ENCODE measurements at places on chromosomes 6 and 20.

GRCh38 chr6:88013015-88013414 lies 34.6 kb upstream of the SPACA1 start:
- no peak for DNase-seq

GRCh38 chr6:32175322-32175710 lies 568 bp downstream of the AGPAT1 start:
- no peak for DNase-seq

DNA sequence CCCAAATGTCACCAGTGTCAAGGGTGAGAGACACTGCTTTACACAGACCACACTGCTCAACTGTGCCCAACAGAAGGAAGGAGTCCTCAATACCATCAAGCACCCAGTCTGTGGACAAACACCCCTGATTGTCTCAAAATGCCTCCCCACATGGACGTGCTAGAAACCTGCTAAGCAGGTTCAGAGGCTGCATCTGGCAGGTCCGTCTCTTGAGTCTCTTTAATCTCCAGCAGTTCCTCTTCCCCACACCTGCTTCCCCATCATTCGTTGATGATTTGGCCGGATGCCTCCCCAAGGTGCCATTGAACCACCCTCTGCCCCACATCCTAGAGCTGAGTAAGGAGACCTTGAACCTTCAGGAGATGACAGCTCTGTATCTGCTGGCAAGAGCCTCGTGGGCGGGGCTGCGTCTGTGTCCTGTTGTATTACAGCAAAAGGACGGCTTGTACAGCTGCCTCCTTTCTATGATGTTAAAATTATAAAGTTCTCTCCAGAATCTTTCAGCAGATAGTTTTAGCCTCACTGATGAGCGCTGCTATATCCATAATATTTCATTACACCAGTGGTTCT lies 179.2 kb downstream of the PREX1 start:
- no peak for DNase-seq

GRCh38 chr20:40050596-40050995 lies 638.4 kb downstream of the MAFB start:
- DNase-seq, result no peak

- DNase-seq, result peak; percentile 50
Measured at GRCh38 chr6:75283907-75284631, 523 bp downstream of the TMEM30A start.

DNA sequence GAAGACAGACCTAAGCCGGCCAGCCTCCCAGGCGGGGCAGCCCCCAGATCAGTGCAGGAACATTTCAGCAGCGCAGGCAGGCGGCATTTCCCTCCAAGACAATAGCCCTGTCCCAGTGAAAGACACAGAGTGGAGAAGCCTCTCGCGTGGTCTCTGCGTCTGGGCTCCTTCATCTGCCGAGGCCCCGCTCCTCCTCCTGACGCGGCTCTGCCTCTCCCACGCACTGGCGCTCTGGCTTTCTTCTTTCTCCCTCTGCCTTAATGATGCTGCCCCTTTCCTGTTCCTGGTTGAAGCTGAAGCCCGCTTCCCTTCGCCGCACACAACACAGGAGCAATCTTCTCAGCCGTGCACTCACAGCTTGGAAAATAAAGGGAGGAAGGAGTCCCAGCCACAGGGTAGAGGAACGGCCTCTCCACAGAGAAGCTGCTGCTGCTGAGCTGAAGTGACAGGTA lies 347.5 kb downstream of the CDH4 start:
- peak; percentile 85 for DNase-seq

DNA sequence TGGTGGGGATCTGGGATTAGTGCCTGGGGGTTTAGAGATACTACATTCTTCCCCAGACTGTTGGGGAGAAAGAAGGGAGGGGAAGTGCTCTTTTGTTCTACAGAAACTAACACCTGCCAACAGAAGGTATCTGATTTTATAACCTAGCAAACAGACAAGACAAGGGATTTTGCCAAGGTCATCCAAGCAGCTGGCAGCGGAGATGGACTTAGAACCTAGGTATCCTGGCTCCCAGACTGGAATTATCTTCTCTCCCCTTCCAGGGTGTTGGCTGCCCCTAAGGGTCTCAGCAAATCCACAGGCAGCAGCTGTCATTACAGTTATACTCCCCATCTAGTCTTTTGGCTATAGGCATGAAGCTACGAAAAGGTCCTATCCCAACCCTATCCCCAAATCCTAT lies 8.4 kb downstream of the SDC4 start:
- DNase-seq, result no peak

- DNase-seq, result no peak
Measured at GRCh38 chr20:56373942-56374341, 15.2 kb downstream of the FAM210B start.

GRCh38 chr6:154230393-154230792 lies 126.2 kb downstream of the IPCEF1 start:
- DNase-seq, result no peak

DNA sequence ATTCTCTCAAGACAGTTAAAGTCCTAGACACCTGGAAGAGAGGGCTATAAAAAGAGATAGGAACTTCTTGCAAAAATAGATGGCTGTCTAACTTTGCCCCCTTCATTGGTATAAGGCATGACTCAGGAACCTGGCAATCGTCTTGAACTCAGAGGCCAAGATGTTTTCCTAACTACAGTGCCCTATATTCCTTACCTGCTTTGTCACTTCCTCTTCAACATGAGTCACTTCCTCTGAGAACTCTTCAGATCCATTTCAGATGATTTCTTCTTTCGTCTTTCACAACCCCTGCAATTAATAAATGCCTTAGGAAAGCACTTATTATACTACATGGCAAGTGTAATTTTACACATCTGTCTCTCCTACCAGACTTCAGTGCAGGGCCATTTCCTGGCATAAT lies 83.5 kb downstream of the HAO1 start:
- no peak for DNase-seq

- no peak for DNase-seq
Measured at GRCh38 chr20:40630099-40630498, 58.9 kb downstream of the MAFB start.

- no peak for DNase-seq
Measured at GRCh38 chr20:50646483-50646996, 44.8 kb downstream of the RIPOR3 start.

- DNase-seq, result no peak
Measured at GRCh38 chr6:169862892-169863525, 111.6 kb downstream of the ERMARD start.

- DNase-seq, result no peak
Measured at GRCh38 chr6:112231594-112232060, 22.7 kb downstream of the LAMA4 start.

DNA sequence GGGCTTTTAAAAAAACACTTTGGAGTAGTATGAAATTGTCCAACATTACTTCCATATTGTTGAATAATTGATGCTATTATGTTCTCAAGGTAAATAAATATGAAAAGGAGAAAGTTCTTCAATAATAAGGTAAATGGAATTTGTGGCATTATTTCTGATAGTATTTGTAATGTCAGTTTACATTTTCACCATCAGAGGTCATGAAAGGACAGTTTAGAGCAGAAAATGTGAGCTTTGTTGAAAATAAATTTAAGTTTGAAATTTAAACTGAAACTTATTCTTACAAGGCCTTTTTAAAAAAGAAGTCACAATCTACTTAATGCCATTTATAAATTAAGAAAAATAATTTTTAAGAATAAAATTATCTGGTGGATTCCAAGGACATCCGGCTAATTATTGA lies 15.8 kb upstream of the CEP162 start:
- no peak for DNase-seq

GRCh38 chr6:145626857-145627256 lies 108.5 kb downstream of the EPM2A start:
- DNase-seq, result no peak

DNA sequence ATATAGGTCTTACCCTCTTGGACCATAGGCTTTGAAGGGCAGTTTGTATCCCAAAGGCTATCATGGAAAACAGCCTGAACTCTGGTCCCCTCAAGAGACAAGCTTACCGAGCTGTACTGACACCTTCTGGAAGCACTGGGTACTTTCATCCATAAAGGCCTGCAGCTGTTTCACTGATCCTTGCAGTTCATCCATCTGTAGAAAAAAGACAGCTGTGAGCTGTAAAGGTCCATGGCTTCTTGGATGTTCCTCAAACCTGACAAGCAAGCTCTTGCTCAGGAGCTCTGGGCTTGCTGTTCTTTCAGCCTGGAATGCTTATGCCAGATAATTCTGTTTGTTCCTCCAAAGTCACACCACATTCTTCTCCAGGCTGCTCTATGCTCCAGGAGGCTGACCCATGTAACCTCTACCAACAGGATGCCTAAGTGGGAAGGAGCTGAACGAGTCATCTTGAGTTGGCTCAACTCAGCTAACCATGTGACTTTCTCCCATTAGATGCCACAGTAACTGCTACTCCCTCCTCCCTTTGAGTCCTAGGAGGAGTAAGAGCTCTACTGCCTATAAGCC lies 8.8 kb upstream of the NDRG3 start:
- DNase-seq, result peak; percentile 47

DNA sequence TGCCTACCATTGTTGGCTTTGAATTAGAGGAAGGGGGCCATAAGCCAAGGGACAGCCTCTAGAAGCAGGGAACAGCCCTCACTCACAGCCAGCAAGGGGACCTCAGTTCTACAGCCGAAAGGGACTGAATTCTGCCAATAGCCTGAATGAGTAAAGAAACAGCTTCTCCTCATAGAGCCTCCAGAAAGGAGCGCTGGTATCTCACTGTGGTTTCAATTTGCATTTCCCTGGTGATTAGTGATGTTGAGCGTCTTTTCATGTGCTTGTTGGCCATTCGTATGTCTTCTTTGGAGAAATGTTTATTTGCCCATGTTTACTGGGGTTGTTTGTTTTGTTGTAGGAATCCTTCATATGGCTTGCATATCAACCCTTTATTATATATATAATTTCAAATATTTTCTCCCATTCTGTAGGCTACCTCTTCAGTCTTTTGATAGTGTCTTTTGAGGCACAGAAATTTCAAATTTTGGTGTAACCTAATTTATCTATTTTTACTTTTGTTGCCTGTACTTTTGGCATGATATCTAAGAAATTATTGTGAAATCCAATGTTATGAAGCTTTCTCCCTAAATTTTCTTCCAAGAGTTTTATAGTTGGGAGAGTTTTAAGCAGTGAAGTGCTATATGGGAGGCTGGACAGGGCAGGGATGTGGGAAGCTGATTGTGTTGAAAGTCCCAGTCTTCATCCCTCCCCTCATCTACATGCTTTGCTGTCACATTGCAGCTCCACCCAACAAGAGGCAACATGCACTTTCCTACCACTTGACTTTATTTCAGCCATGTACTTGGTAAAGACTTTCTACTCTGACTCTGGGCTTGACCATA lies 82.3 kb upstream of the SHLD1 start:
- no peak for DNase-seq

DNA sequence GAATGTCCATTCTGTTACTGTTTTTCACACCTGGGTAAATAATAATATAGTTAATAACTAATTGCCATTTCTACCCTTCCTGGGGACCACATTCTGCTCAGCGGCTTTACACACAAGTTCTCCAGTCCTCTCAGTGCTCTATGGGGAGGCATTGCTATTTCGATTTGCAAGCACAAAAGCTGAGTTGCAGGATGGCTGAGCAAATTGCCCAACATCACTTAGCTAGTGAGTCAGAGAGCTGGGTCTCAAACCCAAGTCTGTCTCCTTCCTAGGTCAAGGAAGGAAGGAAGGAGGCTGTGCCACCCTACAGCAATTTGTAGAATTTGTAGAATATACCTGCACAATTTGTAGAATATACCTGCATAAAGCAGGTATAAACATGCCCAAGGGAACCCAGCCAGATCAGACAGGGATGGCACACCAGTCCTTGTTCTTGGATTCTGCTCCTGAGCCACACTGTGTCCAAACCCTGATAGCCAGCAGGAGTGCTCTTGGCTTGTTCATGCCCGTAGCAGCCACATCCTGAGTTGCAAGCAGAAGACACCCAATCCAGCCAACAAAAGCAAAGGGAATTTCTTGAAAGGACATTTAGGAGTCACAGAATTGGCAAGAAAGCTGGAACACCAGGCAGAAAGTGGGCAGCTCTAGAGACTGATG lies 56.9 kb downstream of the LY86 start:
- no peak for DNase-seq

- DNase-seq, result no peak
Measured at GRCh38 chr6:135393289-135393688, 104.3 kb downstream of the AHI1 start.

DNA sequence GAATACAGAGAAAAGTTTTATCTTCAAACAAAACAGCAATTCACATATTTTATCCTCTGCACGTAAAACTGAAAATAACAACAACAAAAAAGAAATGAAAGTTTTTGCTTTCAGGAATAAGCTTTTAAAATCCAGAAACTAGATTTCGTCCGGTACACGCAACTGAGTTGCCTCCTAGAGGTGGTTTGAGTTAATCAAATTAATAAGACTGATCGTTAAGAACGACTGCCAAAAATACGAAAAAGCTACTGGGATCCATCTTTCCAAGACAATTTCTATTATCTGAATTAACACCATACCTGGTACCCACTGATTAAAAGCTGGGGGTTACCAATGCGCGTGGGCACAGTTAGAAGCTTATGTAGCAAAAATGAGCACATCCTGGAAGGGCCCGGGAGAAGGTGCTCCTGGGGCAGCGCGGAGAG lies 669 bp downstream of the PDCD2 start:
- no peak for DNase-seq

GRCh38 chr6:77123527-77123926 lies 339.8 kb downstream of the HTR1B start:
- no peak for DNase-seq

DNA sequence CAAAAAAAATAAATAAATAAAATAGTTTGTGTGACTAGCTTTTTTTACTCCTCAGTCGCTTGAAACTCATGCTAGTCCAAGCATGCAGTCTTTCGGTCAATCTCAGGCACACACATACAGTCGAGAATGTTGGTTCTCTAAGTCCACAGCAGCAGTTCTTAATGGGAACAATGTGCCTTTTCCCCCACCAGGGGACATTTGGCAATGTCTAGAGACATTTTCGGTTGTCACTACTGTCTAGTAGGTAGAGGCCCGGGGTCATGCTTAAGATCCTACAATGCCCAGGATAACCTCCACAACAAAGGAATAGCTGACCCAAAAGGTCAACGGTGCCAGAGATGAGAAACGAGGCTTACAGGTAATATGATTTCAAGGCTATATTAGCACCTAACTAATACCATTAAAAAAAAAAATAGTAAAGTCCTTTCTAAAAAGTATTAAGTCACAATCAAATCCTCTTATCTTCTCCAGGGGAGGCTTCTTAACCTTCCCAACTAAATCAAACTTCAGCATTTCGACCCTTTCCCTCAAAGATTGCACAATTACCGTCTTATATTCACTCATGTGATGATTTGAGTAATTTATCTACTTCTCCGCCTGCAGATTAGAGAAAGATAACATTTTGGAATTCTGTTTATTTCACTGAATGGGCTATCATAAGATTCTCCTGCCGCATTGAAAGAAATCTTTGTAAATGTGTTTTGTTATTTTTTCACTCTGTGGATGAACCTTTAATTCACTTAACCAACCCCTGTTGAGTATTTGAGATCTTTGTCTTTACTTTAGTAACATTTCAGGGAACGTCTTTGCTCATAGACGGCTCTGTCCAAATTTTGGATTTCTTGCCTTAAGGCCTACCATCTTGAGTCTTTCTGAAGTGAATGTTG lies 8.1 kb upstream of the SALL4 start:
- DNase-seq, result no peak

All from NCI-H2227 treated with DMSO at 0.1 percent for 48 hours (cell line).